Activated naive CD8-positive, alpha-beta T cell treated with anti-CD3 and anti-CD28 coated beads, Interleukin-2, amount 50 U/mL, for 24 hours (primary cell): ENCODE measurements at places on chromosomes 16 and 17.

GRCh38 chr17:49455272-49455861 lies 39.7 kb upstream of the NGFR start:
- DNase-seq, result no peak

- DNase-seq, result peak; percentile 94
These were observed 1.9 kb upstream of the PER1 start for GRCh38 chr17:8153957-8154607.

DNA sequence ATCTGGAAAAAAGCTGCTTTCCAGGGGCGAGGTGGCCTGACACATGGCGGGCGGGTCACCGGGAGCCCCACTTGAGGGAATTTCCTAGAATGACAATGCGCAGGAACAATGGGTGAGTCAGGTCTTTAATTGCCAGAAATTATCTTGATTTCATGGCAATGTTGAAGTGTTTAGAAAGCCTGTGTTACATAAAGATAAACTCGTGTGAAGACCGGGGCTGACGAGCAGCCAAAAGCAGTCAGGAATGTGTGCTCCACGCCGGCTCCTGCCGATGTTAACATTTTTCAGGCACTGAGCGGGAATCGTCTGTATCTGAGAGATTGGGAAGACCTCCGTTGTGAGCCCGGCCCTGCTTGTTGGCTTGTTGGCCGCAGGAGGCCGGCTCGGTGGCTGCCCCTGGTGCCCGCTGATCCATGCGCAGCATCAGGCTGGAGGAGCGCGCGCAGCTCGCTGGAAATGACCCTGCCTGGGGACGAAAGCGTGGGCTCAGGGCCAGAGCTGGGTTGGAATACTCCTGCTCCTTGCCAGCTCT lies 353.1 kb downstream of the FOXL1 start:
- DNase-seq, result no peak

DNA sequence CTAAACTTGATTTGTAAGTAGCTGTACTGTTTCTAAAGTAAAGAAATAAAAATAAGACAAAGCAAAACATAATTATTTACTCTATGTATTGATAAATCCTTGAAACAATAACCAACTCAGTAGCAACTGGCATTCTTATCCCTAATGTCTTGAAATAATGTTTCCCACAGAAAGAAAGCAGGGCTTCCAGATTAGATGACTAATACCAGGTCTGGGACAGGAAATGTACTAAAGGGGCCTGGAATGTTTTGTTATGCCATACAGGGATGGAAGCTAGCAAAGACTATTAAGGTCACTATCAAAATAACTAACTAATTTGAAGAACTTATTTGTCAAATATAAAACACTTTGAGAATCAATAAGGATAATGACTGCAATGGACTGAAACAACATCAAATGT lies 82.1 kb downstream of the CFDP1 start:
- DNase-seq, result no peak

- no peak for DNase-seq
These were observed 89.0 kb downstream of the SHISA6 start for GRCh38 chr17:11330006-11330405.

DNA sequence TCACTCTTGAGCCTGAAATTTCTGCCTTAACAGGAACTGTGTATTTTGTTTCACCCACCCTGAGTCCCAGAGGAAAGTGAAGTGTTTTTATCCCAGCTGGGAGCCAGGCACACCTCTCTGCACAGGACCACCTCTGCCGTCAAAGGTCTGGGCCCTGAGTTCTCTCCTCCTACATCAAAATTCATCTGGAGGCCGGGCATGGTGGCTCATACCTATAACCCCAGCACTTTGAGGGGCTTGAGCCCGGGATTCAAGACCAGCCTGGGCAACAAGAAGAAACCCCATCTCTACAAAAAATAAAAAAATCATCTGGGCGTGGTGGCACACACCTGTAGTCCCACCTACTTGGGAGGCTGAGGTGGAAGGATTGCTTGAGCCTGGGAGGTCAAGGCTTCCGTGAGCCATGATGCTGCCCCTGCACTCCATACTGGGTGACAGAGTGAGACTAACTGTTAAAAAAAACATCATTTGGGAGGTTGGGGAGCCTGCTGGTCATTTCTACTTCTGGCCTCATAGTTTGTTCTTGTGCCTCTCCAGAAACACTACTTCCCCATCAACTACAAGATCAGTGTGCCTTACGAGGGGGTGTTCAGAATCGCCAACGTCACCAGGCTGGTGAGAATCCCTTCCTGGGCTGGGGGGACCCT lies 9.8 kb downstream of the IL34 start:
- DNase-seq, result no peak

GRCh38 chr17:43319293-43320124 lies 79.3 kb upstream of the ARL4D start:
- DNase-seq, result no peak

GRCh38 chr17:42553866-42554249 lies 1.1 kb downstream of the HSD17B1 start:
- no peak for DNase-seq

DNA sequence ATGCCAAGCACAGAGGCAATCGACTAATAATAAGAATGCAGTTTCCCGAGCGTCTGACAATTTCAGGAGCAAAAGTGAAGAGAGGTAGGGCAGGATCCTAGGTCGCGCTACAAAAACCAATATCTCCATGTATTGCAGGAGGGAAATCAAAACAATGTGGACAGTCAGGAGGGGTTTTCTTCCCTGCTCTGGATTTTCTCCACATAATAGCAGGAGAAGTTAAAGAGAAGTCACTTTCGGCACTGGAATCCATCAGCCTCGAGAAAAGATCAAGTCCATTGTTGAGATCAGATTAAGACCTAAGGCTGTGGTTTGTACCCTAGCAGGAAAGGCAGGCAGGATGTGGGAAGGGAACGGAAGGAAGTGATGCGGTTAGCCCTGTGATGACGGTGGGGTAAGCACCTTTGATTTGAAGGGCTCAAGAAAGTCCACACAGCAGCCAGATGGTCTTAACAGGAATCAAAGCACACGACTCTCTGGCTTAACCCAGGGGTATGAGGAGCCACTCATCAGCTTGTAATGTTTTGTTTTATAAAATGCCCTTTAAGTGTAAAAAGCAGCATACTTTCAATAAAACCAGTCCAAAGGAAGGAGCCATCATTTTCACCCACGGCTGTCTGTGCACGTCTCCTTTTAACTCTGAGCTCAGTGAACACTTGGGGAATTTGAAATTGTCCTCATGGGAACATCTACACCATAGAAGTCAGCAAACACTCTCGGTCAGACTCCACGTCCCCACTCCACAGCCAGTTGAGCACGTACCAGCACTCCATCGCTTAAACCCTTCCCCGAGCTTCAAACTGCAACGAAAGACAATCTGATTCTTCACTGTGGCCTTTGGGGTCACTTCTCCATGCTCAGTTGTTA lies 15.8 kb upstream of the AKTIP start:
- DNase-seq, result peak; percentile 77

GRCh38 chr17:47726796-47727703 lies 6.0 kb upstream of the TBX21 start:
- DNase-seq, result no peak

DNA sequence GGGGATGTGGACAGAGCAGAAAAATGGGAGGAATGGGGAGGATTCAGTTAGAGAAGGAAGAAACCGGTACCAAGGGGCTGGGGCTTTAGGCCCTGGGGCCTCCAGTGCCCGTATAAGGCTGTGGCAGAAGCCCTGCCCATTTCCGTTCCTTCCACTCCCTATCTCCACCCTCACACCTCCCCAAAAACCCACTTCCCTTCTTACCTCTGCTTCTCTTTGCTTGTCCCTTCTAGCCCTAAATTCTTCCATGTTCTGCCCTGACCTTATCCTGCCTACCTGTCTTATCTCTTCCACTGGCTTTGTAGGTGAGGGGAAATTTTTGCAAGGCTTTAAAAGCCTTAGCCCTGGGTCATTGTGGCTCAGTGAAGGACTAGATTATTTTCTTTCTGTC lies 4.1 kb downstream of the RNF167 start:
- DNase-seq, result peak; percentile 56

- no peak for DNase-seq
These were observed 209.7 kb downstream of the COPRS start for GRCh38 chr17:31649302-31649701.

DNA sequence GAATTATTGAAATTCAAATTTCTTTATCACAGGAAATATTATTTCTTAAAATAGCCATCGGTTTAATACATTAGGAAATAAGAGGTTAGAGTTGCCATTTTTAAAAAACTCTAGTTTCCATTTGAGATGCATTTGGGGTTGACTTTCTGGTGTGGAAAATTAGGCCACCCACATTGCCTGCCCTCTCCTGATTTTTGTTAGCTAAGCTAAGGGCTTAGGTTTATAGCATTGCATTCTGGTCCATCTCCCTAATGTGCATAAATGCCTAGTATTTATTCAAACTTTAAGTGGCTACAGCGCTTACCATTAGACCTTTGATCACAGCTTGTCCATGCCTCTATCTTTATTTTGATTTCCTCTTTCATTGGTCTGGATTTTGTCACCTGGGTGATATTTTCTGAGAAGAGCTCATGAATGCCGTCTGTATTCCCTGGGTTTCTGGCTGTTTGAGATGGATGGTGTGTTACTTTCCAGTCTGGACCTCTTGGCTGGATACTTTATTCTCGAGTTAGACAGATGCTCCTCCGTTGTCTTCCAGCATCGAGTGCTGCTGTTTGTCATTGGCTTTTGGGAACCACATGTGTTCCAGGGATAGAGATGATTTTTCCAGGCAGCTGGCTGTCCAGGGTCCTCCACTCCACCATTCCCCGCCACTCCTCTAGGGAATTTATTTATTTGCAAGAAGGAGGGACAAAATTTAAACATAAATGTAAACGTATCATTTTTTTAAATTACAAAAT lies 120.3 kb downstream of the KATNIP start:
- DNase-seq, result no peak

GRCh38 chr17:44931376-44931775 lies 16.1 kb upstream of the GFAP start:
- DNase-seq, result no peak

DNA sequence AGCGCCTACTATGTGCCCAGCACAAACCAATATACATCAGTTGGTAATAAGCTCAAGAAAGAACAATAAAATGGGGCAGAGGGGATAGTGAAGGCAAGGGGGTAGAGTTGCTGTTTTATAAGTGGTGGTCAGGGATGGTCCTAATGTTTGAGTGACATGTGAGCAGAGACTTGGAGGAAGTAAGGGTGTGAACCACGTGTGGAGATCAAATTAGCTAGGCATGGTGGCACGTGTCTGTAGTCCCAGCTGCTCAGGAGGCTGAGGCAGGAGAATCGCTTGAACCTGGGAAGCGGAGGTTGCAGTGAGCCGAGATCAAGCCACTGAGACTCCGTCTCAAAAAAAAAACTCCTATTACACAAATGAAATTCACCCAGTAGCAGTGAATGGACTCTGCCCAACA lies 56.5 kb downstream of the IRX6 start:
- no peak for DNase-seq

GRCh38 chr16:85653290-85653891 lies 35.4 kb downstream of the GINS2 start:
- DNase-seq, result no peak

DNA sequence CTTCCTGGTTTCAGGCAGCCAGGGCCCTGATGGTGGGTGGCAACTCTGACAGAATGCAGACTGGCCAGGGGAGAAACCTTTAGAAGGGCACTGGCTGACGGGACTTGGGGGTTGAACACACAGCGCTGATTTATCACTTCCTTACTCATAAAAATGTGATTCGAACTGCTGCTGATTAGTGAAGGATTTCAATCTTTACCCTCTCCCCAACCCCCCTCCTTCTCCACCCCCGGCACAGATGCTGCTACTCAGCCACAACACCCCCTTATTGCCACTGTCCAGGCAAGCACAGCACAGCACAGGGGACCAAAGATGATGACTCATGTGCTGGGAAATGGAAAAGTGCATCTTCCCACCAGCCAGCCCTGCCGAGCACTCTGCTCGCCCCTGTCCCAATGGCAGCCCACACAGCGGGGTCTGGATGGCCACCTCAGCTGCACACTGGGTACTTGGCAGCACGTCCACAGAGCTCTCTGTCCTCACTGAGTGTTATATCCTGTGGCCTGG lies 70.1 kb downstream of the SMG6 start:
- DNase-seq, result no peak

- DNase-seq, result no peak
These were observed 41.0 kb downstream of the RAI1 start for GRCh38 chr17:17722081-17722905.
